ENCODE measurements at places on chromosomes 6 and 20.

DNA sequence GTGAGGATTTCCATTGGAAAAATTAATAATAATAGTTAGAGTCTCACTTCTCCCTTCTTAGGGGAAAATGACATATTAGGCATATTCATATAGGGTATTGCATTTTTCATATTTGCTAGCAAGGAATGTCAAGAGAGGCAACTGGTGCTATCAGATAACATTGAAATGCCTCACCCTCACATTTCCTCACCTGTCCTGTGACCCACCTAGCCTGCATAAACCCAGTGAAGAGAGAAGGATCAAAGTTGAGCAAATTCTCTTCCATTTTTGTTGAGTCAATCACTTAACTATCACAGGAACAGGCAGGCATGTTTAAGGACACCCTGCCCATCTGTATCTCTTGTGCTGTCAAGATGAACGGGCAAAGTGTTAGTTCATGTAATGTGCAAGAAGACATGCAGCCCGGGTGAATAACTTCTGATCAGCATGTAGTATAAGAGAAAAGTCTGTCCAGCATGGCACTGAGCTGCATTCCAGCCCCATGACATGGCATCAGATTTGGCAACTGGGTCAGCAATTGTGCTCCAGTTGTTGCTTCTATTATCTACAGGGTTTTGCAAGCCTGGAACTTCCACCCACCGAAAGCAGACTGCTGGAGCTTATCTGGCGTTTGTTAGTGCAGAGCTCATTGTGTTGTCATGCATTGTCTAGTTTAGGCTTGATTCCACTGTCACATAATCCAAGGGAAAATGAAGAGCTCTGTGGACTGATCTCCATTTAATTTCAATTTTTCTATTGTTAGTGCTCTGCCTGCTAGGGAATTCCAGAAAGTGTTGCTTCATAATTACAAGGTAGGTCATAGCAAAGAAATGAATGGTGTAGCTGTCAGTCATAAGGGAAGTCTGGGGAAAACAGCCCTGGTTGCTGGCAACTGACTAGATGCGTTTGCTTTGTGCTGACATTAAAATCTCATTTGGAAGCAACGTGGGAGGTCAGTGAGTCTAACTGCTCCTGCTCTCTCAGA is 138.4 kb upstream of the TNFAIP3 start:
- no peak for DNase-seq

DNA sequence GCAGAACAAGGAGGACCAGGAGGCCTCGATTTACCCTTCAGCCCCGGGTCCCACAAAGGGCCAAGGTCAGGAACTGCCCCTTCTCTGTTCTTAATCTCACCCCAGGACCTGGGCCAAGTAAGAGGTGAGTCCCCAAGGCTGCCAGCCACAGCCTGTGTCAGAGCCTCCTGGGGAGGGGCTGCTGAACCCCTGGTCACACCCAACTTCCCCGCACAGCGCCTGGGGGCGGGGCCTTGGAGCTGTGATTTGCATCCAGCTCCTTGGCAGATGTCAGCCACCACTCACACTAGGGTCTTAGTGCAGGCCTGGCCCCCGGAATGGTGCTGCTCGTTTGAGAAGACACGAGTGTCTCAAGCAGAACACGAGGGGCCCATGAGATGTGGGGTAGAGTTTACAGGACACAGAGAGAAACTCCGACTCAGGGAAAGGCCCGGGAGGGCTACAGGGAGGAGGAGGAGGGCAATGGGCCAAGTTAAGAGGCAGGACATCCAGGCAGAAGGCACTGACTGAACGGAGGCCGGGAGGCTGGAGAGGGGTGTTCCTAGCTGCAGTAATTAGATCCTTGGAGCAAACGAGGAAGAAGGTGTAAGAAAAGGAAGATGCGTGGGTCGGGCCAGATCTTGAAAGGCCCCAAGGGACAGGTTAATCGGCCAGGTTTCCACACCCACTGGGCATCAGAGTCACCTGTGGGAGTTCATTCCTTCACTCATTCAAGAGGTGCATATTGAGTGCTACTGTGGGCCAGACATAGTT is 26.9 kb downstream of the ZBP1 start:
- no peak for DNase-seq

DNA sequence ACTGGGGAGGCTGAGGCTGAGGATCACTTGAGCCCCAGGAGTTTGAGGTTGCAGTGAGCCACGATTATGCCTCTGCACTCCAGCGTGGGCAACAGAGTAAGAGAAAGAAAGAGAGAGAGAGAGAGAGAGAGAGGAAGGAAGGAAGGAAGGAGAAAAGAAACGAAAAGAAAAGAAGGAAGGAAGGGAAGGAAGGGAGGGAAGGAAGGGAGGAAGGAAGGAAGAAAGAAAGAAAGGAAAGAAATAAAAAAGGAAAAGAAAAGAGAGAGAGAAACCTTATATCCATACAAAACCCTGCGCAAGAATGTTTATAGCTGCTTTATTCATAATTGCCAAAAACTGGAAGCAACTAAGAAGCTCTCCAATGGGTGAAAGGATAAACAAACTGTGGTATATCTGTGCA is 8.1 kb upstream of the HSPA12B start:
- no peak for DNase-seq

GRCh38 chr20:57738484-57738883 is 28.7 kb upstream of the PMEPA1 start:
- peak; percentile 63 for DNase-seq

- no peak for DNase-seq
Measured at GRCh38 chr6:93932175-93932574, 512.8 kb upstream of the EPHA7 start.

GRCh38 chr20:59830665-59831023 is 102.8 kb downstream of the SYCP2 start:
- DNase-seq, result peak; percentile 72

DNA sequence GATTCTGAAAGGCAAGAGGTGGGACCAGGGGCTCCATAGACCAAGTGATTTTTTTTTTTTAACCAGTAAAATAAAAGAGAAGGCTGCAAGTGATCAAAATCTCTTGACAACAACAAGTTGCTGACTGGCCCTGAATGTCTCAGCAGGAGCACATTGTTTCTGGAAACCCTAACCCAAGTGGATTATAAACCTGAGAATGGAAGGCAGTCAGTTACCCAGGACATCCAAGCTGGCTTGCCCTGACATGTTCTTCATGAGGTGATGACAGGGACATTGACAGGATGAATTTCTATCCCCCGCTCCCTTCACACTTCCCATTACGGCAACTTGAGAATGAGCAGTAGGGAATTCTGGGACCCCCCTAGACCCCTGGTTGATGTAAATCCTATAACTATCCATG is 49.6 kb upstream of the RIPOR2 start:
- DNase-seq, result no peak

- no peak for DNase-seq
Measured at GRCh38 chr6:157283900-157284737, 39.2 kb downstream of the TMEM242 start.

DNA sequence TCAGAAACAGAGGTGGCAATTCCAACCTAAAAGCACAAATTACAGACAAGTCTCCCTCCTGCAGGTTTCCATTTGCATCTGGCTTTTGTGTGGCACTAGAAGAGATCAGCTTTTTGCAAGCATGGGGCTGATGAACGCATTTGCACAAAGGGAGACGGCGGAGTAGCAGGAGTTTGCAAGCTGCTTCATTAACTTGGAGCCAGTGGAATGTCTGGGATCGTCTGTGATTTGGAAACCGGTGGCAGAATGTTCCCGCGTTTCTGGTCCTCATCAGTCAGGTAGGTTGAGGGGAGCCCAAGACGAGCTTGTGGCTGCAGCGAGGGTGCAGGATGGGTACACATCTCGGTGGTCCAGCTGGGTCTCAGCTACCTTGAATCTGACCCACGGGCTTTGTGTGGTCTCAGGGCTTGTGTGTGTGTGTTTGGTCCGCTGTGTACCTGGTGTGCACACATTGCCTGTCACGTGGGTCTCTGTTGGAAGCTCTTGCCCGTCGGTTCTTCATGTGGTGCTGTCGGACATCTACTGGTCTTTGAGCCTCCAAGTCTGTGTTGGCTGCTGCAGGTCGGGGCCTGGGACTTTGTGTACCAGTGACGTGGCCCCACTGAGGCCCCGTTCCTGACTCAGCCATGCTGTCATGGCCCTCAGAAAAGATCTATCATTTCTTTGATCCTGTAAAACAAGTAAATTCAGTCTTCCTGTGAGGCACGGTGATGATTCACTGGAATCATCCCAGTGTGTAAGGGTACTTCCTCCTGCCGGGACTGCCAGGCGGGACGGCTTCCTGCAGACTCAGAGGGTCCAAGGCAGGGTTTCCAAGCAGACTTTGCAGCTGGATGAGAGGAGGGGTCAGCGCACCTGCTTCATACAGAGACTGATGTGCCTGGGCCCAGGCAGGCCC is 12.4 kb upstream of the MYT1 start:
- peak; percentile 77 for DNase-seq

GRCh38 chr6:68158256-68158655 is 476.8 kb upstream of the ADGRB3 start:
- no peak for DNase-seq

- peak; percentile 78 for DNase-seq
Measured at GRCh38 chr20:17533396-17533795, 2.2 kb upstream of the BFSP1 start.

GRCh38 chr6:157034436-157035230 is 257.5 kb downstream of the ARID1B start:
- peak; percentile 49 for DNase-seq

GRCh38 chr6:147950623-147950987 is 392.0 kb upstream of the SASH1 start:
- no peak for DNase-seq

DNA sequence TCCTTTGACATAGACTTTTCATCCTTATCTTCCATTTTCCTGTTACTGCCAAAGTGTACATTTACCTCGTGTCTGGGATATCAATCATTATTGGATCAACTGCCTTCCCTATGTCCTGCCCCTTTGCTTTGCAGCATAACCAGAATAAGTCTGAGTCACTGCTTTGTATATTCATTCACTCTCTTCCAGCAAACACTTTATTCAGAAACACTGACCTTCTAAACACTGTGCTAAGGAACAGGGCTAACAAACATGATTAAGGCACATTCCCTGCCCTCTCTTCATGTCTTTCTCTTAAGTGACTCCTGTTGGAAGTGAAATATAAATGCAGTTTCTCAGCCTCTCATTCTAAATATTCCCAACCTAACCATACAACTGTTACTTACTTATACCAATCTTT is 66.9 kb downstream of the COL19A1 start:
- no peak for DNase-seq

GRCh38 chr20:5696011-5696559 is 54.1 kb upstream of the SHLD1 start:
- DNase-seq, result no peak

GRCh38 chr6:21856844-21857243 is 263.3 kb downstream of the SOX4 start:
- DNase-seq, result no peak

DNA sequence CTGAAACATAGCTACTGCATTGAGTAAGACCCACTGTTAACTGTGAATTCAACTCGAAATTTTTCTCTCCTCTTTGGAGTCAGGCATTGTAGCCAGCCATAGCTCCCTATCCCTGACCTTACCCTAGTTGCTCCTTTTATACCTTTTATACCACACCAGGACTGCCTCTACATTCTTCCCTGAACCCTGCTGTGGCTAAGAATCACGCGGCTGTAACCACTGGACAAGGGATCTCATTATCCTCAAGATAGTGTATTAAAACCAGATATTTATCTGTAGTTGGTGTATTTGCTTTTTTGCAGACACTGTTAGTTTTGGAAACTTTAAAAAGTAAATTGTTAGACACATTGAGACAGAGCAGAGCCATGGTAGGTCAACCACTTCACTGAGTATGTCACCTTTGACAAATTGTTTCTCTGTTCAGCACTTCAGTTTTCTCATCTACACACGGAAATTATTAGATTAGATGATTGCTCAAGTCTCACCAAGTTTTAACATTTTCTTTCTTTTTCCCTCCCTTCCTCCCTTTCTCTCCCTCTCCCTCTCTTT is 171.9 kb upstream of the PRND start:
- DNase-seq, result no peak

GRCh38 chr6:149054559-149055194 is 262.8 kb upstream of the TAB2 start:
- DNase-seq, result no peak

GRCh38 chr6:84536885-84537638 is 227.3 kb downstream of the TBX18 start:
- no peak for DNase-seq

- DNase-seq, result no peak
Measured at GRCh38 chr6:34352305-34352937, 40.0 kb downstream of the NUDT3 start.

DNA sequence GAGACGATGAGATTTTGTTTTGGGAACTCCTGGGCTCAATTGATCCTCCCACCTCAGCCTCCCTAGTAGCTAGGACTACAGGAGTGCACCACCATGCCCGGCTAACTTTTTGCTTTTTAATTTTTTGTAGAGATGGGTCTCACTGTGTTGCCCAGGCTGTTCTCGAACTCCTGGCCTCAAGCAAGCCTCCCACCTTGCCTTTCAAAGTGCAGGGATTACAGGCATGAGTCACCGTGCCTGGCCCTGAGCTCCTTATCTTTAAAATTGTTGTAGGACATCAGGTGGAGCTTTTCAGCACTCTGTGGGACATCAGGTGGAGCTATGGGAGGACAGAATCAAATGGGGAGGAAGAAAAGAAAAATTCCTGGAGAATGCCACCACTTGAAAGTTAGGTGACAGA is 12.7 kb downstream of the ACTR5 start:
- DNase-seq, result no peak

GRCh38 chr6:89298680-89299465 is 16.2 kb downstream of the GABRR2 start:
- DNase-seq, result peak; percentile 98

DNA sequence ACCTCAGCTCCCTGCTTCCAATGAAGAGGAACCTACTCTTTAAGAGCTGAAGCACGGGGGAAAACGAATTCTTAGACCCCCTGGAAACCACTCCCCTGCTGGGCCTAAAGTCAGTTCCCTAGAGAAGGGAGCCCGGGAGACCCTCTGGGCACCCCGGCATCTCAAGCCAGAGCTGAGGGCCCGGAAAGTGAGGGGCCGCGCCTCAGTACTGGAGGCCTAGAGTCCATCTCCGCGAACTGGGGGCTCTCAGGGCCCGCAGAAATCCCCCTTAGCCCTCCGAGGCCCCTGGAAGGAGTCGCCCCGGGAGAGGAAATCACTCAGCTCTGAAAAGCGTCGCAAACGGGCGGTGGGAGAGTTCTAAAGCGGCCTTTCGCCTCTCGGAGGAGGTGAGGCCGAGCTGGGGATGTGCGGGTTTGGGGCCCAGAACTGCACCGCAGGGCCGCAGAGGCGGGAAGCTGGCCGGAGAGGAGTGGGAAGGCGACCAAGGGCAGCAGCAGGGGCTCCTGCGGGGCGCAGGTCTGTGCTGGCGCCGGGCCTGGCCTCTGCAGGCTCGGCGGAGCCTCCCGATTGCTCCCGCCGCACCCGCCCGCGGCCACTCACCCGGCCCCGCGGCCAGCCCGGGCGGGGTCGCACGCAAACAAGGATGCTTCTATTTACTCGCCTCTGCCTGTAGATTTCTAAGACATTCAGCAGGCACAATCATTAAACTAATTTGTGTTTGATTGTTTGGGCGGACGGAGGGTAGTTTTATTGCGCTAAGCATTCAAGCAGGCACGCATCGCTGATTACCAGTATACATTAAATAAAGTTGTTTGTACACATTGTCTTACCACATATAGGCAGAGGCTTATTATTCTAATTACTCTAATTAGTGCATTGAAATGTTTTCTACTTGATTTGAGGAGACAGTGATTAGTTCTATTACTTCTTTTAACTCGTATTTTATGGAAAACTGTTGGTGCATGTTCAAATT is 9.2 kb downstream of the POU3F2 start:
- no peak for DNase-seq

All from SW480 (cell line).